ENCODE measurements at places on chromosomes 7 and 10.

GRCh38 chr10:43212043-43212721 is 54.7 kb downstream of the RASGEF1A start:
- no peak for DNase-seq

- DNase-seq, result no peak
These were observed 45.1 kb upstream of the CCNJ start for GRCh38 chr10:95998255-95998784.

DNA sequence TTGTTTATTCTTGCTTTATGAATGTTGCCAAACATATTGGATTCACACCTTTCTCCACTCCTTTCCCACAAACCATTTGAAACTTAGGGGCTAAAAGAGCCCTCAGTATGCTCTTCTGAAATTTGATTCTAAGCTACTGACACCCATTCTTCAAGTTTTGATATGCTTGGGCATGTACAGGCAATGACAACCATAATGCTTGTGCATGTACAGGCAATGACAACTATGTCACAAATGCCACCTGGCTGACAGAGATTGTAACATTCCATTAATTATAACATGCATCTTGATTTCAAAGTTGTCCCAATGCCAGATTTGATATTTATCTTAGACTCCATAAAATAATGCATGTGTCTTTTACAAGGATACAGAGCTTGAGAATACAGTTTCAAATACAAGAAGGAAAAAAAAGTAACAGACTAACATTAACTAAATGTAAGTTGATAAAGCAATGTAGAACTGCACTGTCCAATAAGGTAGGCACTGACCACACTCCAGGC is 17.5 kb upstream of the CDK1 start:
- DNase-seq, result no peak

GRCh38 chr10:30637881-30638467 is 8.4 kb upstream of the LYZL2 start:
- DNase-seq, result no peak

- DNase-seq, result no peak
These were observed 38.8 kb upstream of the SLC35G1 start for GRCh38 chr10:93854975-93855374.
